ENCODE measurements at places on chromosomes 13 and 19.

DNA sequence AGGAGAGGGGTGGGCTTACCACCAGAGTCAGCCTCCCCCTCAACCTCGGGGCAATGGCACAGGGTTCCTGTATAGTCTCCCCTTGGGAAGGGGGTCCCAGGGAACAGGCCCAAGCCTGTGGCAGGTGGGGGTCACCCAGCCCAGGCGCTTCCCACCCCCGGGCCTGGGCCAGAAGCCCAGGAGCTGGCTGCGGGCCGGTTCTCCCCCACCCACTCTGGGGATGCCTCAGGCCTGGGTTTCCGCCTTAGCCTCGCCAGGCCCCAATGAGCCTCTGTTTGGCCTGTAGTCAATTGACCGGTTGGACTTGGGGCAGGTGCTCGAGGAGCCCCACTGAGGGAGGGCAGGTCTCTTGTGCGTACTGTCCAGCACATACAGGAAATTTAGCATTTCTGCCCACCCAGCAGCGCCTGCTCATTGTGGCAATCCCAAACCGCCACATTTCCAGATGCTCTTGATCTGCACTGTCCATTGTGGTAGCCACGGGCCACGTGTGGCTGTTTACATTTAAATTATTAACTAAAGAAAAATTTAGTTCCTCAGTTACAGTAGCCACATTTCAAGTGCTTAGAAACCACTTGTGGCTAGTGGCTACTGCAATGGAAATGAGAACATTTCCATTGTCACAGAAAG lies 9.9 kb downstream of the LYL1 start:
- peaks cover 4% of the 10 kb centered on the region for H3K27me3 ChIP-seq
- no peaks in the 10 kb centered on the region for H3K36me3 ChIP-seq
- no peak for DNase-seq
- H3K27ac ChIP-seq, result no peak overlapping the region
- peaks cover 5% of the 10 kb centered on the region for H3K4me1 ChIP-seq

DNA sequence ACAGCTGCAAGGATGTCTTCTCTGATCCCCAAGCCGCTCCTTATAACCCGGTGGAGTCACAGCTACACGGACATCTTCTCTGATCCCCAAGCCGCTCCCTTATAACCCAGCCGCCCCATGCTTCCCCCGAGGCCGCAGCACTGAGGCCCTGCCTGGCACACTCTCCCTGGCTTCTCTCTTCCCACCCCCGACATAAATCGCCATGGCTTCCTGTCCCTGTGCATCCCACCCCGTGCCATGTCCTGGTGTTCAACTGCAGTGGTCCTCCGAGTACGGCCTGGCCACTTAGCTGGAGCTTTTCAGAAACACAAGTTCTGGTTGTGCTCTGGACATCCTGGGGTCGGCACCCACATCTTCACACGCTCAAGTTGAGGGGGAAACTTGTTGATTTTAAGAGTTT lies 60.4 kb downstream of the RASA3 start:
- H3K4me1 ChIP-seq, result no peaks in the 10 kb centered on the region
- DNase-seq, result no peak
- H3K36me3 ChIP-seq, result no peaks in the 10 kb centered on the region
- no peaks in the 10 kb centered on the region for H3K27me3 ChIP-seq
- no peak overlapping the region for H3K27ac ChIP-seq

GRCh38 chr13:111623208-111623607 lies 302.8 kb downstream of the TEX29 start:
- no peaks in the 10 kb centered on the region for H3K36me3 ChIP-seq
- DNase-seq, result no peak
- H3K4me3 ChIP-seq, result no peak overlapping the region

DNA sequence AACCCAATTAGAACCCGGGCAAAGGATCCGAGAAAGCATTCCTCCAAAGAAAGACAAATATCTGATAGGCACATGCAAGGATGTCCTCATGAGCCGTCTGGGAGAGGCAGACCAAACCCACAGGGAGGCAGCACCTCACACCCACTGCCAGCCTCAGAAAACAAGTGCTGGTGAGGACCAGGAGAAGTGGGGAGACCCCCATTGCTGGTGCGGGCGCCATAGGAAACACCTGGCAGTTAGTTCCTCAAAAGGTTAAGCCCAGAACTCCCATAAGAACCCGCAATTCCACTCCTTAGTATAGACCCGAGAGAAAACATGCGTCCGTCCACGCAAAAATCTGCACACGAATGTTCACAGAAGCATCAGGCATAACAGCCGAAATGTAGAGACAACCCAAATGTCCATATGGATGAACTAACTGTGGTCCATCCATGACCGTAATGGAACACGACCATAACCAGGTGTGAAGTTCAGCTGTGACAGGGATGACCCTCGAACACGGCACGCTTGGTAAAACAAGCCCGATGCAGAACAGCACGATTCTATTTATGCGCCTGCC lies 7.9 kb downstream of the ZNF787 start:
- peaks cover 17% of the 10 kb centered on the region for H3K4me1 ChIP-seq
- H3K36me3 ChIP-seq, result no peaks in the 10 kb centered on the region
- no peak for DNase-seq
- H3K27ac ChIP-seq, result no peak overlapping the region

- peaks cover 3% of the 10 kb centered on the region for H3K4me1 ChIP-seq
- no peaks in the 10 kb centered on the region for H3K27me3 ChIP-seq
- H3K36me3 ChIP-seq, result peaks cover 10% of the 10 kb centered on the region
- no peak overlapping the region for H3K27ac ChIP-seq
- no peak overlapping the region for H3K4me3 ChIP-seq
- no peak for DNase-seq
These were observed 123.8 kb downstream of the STK24 start for GRCh38 chr13:98452851-98453843.

- H3K27me3 ChIP-seq, result peaks cover 30% of the 10 kb centered on the region
- H3K4me1 ChIP-seq, result peaks cover 6% of the 10 kb centered on the region
- no peak for DNase-seq
These were observed at the start of gene ICAM4 for GRCh38 chr19:10286803-10287737. Gene ICAM4, plus strand, starts transcription at chr19:10286955. Its CDS starts 58 bp downstream, at chr19:10287013.

DNA sequence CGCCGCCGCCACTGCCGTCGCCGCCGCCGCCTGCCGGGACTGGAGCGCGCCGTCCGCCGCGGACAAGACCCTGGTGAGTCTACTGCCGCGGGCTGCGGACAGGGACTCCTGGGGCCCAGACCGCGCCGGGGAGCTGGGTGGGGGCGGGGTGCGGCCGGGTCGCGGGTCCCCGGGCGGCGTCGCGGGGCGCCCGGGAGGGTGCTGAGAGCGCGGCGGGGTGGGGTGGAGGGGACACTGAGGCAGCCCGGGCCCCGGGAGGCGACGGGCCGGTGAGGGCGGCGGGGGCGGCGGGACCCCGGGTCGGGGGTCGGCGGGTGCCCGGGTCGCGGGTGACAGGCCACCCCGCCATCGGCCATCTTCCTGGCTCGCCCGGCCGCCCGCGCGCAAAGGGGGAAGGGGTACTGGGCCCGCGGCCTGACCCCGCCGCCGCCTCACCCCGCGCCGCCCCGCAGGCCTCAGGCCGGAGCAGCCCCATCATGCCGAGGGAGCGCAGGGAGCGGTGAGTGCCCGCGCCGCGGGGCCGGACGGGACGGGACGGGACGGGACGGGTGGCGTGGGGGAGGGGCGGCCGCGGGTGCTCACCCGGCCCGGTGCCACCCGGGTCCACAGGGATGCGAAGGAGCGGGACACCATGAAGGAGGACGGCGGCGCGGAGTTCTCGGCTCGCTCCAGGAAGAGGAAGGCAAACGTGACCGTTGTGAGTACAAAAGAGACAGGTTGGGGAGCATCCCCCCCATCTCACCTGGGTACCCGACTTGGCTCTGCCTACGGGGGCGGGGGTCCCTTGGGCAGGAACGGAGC lies 489 bp downstream of the CCNE1 start:
- no peaks in the 10 kb centered on the region for H3K4me1 ChIP-seq
- peak overlapping the region; percentile 83 for H3K4me3 ChIP-seq
- DNase-seq, result no peak
- H3K27ac ChIP-seq, result no peak overlapping the region
- H3K27me3 ChIP-seq, result no peaks in the 10 kb centered on the region

- peaks cover 1% of the 10 kb centered on the region for H3K4me1 ChIP-seq
- no peaks in the 10 kb centered on the region for H3K27me3 ChIP-seq
- no peak overlapping the region for H3K4me3 ChIP-seq
- H3K27ac ChIP-seq, result no peak overlapping the region
- no peak for DNase-seq
- peaks cover 3% of the 10 kb centered on the region for H3K36me3 ChIP-seq
These were observed 15.3 kb upstream of the RANBP3 start for GRCh38 chr19:5993201-5993600.

DNA sequence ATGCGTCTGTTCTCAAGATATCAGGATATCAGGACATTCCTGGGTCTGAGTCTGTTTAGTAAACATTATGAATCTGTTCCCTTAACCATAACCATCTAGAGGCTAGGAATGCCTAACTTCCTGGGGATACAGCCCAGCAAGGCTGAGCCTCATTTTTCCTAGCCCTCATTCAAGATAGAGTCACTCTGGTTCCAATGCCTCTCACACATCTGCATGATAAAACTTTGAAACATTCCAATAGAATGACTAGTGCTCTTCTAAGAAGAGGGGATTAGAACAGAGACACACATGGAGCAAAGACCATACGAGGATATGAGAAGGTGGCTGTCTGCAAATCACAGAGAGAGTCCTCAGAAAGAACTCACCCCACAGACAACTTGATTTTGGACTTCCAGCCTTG lies 20.6 kb upstream of the CABP5 start:
- no peak overlapping the region for H3K4me3 ChIP-seq
- no peak for DNase-seq
- H3K36me3 ChIP-seq, result no peaks in the 10 kb centered on the region
- H3K27me3 ChIP-seq, result no peaks in the 10 kb centered on the region

GRCh38 chr19:35146746-35147459 lies 3.8 kb downstream of the FXYD7 start:
- H3K4me3 ChIP-seq, result no peak overlapping the region
- H3K36me3 ChIP-seq, result no peaks in the 10 kb centered on the region
- H3K4me1 ChIP-seq, result peaks cover 8% of the 10 kb centered on the region
- no peak for DNase-seq

DNA sequence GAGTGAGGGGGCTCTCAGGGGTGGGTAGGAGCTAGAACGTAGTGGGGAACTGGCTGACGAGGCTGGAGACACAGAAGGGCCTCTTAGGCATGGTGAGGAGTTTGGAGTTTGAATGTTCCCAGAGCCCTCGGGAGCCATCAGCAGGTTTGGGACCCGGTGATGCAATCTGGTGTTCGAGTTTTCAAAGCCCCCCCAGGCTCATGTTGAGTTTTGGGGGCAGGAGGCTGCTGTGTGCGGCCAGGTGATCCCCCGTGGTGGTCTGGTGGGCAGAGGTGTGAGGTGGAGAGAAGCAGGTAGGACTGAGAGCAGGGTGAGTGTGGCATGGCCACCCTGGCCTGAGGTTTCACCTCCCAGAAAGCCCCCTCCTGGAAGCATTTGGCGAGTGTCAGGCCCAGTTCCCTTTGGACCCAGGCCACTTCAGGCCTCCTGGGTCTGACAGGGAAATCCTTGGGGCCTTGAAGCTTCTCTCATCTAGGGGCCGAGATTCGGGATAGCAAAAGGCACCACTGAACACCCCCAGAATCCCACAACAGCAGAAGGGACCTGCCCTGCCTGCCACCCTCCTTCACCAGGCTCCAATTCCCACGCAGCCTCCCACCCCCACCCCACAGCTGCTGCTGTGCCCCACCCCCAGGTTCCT lies 1.2 kb downstream of the YJEFN3 start:
- peaks cover 11% of the 10 kb centered on the region for H3K36me3 ChIP-seq
- H3K27ac ChIP-seq, result no peak overlapping the region
- H3K4me3 ChIP-seq, result no peak overlapping the region
- H3K4me1 ChIP-seq, result peaks cover 3% of the 10 kb centered on the region
- DNase-seq, result no peak

DNA sequence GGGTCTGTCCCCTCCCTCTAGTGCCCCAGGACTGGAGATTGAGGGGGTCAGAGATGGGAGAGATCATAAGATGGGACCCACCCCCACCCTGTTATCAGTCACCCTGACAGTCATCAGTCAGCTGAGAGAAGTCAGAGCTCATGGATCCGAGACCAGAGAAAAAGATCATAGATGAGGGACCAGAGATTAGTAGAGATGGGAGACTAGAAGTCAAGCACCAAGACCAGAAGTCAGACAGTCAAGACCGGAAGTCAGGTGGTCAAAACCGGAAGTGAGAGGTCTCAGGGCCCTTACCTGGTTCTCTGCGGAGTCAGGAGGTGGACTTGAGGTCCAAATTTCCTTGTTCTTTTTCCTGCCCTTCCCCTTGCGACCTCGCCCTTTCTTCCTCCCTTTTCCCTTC lies 7.0 kb downstream of the COL5A3 start:
- no peak overlapping the region for H3K4me3 ChIP-seq
- no peaks in the 10 kb centered on the region for H3K36me3 ChIP-seq
- no peaks in the 10 kb centered on the region for H3K27me3 ChIP-seq
- H3K27ac ChIP-seq, result no peak overlapping the region
- H3K4me1 ChIP-seq, result no peaks in the 10 kb centered on the region

- H3K27me3 ChIP-seq, result no peaks in the 10 kb centered on the region
- H3K36me3 ChIP-seq, result no peaks in the 10 kb centered on the region
- no peak for DNase-seq
- no peak overlapping the region for H3K4me3 ChIP-seq
- H3K4me1 ChIP-seq, result no peaks in the 10 kb centered on the region
- no peak overlapping the region for H3K27ac ChIP-seq
These were observed 27.6 kb downstream of the GPALPP1 start for GRCh38 chr13:45016792-45017425.

DNA sequence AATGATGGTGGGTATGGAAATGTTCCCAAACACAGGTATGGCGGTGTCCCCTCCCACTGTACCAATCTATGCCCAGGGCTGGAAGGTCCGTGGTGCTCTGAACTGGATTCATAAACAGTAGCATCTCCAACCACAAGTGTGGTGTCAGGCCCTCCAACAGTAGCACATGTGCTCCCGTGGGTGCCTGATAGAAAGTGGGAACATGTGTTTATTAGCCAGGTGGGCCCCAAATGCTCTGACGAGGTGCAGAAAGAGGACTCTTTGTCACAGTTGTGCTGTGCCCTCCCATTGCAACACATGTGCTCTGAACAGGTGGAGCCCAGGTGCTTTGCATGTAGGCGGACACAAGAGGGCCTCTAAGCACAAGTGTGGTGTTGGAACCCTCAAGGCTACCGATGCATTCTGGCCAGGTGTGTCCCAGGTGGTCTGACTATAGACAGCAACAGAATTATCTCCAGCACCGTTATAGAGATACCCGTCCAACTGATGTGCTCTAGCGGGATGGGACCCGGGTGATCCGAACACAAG lies 75.4 kb upstream of the ZNF30 start:
- no peak for DNase-seq
- H3K27me3 ChIP-seq, result no peaks in the 10 kb centered on the region
- H3K27ac ChIP-seq, result no peak overlapping the region
- H3K4me3 ChIP-seq, result no peak overlapping the region
- H3K36me3 ChIP-seq, result no peaks in the 10 kb centered on the region
